Vagina (tissue), 2 donors: ENCODE measurements at places on chromosomes 5 and 9. TPM values are rescaled to one million over a fixed set of nuclear protein-coding genes. Genes with fewer than 3 reads are reported as not detected.
A peak's percentile ranks its signal among the peaks of the same experiment; 100 is the strongest.

ANXA2R gene
- 10.6 TPM for total RNA-seq

UBE2QL1 gene
- total RNA-seq: 2.5 TPM

PLPP1 gene
- total RNA-seq: 283 TPM

DNA sequence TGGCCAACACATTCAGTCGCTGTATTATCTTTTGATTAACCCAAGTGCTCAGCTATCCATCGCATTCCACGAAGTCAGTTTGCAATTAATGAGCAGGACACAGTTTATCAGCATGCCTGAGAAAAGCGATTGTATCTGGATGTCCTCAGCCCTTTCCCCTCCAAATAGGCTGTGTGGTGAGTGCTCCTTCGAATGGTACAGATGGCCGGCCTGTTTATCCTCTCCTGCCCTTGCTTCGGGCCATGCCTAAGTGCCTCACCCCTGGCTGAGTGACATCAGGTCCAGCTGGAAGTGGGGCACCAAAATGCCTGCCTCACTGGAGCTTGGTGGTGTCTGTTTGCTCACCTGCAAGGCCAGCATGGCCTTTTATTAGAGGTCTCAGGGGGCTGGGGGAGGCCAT is 317.3 kb downstream of the GADD45G start:
- peak; percentile 49 for DNase-seq

DNA sequence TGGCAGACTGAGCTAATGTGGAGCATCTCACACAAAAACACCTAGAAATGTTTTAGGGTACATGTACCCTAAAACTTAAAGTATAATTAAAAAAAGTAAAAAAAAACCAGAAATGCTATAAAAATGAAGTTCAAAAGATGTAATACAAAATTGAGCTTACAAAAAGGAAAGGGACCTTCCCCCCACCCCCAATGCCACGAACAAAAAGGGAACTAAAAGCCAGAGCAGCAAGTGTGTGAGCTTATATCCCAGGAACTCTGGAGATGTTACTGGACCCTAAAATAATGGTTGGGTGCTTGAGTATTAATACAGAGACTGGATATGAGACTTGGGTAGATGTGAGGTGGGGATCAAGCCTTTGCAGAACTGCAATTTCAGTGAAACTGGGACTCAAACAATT is 11.0 kb downstream of the SPATA9 start:
- no peak for DNase-seq

- no peak for DNase-seq
These were observed 110.8 kb upstream of the GRIN3A start for GRCh38 chr9:101849102-101849707.

- DNase-seq: no peak
These were observed 183.0 kb downstream of the CDK5RAP2 start for GRCh38 chr9:120396931-120397330.

GRCh38 chr5:125484742-125485641 is 738.6 kb upstream of the ZNF608 start:
- no peak for DNase-seq

DNA sequence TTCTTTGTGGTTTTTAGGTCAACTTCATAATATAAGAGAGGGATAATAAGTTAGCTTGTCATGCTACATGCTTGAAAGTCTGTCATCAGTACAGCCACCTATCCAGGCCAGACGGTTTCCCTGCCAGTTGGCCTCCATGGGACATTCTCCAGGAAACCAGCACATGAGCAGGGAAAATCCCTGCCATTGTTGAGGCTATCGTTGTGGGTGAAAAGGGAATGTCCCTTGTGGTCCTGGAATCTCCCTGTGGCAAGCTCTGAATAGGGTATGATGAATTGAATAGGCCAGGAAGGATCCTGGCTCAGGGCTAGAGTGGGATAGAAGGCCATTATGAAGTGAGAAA is 12.3 kb downstream of the F2RL1 start:
- DNase-seq: no peak

GRCh38 chr5:31481531-31482165 is 50.2 kb downstream of the DROSHA start:
- no peak for DNase-seq

DNA sequence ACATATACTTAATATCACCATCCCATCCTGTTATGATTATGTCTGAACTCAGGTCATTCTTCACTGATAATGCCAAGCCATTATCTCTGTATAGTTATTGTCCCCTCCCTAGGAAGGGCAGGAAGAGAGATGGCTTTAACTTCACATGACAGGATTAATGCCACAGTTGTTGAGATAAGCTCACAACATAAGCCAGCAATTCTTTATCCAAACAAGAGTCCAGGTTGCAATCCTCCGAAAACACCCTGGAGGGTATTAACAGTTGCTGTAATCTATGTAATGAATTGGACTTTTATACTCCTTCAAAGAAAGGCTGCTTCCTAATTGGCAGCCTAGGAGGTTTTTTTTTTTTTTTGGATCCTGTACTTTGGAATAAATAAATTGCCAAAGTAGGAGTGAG is 779.4 kb downstream of the SEMA5A start:
- no peak for DNase-seq

- no peak for DNase-seq
These were observed 54.5 kb upstream of the EQTN start for GRCh38 chr9:27351438-27351837.
